ENCODE measurements at places on chromosomes 7 and 10.

DNA sequence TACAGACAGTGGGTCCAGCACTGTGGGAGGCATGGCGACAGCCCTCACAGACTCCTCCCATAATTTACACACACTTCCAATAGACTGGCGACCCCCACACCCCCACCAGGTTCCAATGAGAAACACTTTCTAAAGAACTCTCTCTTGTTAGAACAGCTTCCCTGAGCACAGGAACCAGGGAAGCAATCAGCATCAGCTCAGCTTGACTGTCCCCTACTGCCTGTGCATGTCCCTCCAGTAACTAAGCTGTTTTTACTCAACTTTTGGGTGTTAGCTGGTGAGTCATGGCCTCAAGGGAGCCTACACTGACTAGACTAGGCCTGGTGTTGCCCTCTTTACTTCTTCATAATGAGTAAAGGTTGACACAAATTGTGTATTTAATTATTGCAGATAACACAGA lies 32.6 kb upstream of the HERPUD2 start:
- DNase-seq, result peak; percentile 31

DNA sequence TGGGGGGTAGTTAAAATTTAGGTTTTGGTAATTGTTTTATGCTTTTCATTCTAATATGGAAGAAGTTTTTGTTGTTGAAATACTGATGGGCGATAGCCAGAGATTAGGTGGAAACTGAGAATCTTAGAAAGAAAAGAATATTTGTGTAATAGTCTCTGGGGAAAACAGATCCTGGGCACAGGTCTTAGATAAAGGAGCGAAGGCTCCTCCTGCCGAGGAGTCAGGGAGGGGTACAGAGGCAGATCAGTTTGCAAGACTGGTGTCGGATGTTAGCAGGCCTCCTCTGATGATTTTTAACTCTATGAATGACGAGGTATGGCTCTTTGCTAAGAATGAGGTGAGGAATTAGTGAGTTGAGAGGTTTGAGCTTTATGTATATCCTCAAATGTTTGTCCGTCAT lies 339.7 kb downstream of the HGF start:
- no peak for DNase-seq

GRCh38 chr7:156379324-156380070 lies 261.1 kb upstream of the RNF32 start:
- no peak for DNase-seq

DNA sequence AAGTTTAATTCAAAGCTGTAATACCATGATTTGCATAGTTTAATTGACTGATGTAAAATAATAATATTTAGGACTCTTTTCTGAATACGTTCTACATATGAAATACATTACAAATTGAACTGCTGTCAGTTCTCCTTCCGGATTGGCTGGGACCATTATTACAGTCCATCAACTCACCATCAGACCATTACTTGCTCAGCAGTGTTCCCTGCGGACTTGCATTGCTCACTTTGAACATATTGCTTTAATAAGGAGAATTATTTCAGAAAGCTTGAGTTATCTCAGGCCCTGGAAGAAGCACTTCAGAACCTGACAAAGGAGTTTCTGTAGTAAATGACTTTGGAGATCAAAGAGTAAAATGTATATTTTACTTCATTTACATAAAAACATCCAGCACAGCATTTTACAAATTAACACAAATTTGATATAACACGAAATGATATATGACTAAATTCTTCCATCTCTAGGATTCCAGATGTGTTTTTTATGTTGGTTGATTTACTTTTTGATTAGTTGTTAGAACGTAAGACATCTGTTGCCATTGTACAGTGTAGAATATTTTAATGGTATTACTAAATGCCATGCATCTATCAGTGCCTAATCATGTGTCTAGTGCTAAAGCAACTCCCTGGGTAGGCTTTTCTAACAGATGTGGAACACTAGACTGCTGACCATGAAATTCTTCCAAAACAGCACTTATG lies 418.5 kb upstream of the SEMA3A start:
- DNase-seq, result peak; percentile 37

DNA sequence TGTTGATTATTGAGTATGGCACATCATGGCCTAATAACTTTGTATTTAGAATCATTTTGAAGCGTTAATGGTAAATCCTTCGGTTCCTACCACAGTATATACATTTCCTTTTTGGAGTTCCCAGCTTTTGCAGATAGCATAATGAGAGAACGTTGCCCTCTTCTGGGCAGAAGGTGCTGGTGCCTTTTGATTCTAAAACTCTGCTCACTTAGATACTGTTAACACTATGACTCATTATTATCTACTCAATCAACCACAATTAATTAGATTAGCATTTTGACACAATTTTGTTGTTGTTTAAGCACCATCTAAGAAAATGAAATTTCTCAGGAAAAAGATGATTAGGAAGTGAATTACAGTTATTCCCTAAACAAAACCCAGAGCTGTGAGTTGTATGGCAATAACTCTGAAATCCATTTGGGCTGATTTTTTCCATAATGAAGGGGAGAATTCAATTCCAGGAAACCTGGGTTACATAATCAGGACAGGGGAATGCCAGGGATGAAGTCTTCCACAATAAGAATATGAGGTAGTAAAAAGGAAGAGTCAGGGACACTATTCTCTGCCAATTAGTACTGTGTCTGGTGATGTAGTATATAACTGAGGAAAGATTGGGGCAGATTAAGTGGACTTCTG lies 11.5 kb upstream of the DLD start:
- peak; percentile 47 for DNase-seq

- peak; percentile 75 for DNase-seq
Observed at GRCh38 chr10:124918191-124918830, 23.6 kb upstream of the ZRANB1 start.

DNA sequence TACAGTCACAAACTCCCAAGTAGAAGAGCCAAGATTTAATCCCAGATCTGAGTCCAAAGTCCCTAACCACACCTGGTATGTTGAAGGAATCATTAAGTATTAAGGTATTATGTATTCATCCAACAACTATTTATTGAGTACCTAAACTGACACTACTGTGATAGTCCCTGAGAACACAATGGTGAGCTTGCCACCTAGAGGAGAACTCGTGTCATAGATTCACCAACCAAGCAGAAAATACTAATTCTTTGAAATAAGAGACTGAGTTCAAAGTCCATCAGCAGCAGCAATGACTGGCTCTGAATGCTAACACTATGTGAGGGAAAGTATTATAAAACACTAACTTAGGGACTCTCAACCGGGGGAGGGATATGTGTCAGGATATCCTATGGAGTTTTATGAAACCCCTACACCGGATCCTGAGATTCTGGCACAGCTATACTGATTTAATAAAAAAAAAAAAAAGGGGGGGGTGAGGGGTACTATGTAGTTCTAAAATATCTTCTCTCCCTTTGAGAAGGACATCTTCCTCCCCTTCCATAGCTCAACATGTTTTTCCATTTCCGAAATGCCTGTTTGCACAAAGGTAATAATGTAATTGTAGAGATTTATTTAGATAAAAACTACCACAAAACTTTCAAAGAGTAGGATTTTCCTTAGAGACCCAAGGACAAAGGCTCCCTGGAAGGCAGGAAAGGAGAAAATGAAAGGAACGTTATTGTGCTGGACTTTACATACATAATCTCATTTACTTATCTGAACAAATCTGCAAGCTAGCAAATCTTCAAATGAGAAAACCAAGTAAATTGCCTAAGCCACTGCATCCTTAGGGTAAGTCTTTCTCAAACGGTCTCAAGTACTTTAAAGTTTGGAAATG lies 1.6 kb downstream of the NCOA4 start:
- peak; percentile 69 for DNase-seq

GRCh38 chr7:148650232-148650858 lies 48.4 kb upstream of the CUL1 start:
- peak; percentile 70 for DNase-seq

GRCh38 chr7:28732071-28732869 lies 225.9 kb downstream of the TRIL start:
- DNase-seq, result peak; percentile 63

GRCh38 chr7:75038508-75038907 lies 35.1 kb downstream of the RCC1L start:
- no peak for DNase-seq

- DNase-seq, result no peak
Observed at GRCh38 chr10:45095286-45095685, 94.6 kb downstream of the ZNF22 start.

- no peak for DNase-seq
Observed at GRCh38 chr7:29332875-29333855, 138.6 kb downstream of the CHN2 start.

DNA sequence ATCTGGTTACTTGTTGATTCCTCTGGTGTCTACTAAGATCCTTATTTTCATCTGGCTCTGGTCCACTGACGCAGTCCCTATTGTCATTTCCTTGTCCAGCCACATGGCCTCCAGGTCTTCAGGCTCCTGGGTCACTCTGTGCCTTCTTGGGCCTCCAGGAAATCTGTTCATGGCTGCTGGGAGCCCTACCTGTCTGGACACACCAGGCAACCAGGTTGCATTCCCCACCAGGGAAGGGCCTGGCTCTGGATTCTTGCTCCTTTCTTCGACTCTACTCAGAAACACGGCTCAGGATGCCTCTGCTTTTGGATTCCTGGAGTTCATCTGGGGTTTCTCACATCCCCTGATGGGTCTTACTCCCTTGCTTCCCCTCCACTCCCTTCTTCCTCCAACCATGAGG lies 8.0 kb upstream of the PPIF start:
- DNase-seq, result no peak

DNA sequence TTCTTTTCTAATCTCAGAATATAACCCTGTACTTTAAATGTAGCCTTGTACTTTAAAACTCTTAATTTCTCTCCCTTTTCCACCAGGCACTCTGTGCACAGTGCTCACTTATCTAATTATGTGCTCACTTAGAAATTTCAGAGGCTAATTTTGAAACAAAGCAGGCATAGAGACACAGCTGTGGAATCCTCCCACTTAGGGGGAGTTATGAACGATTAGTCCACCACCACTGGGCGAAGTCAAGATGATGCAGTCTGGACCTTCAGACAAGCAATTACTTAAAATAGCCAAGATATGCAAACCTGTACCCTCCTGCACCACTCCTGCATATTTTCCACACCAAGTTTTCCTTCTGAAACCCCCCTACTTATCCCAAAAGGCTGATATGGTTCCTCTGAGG lies 143.0 kb downstream of the STK31 start:
- DNase-seq, result no peak

DNA sequence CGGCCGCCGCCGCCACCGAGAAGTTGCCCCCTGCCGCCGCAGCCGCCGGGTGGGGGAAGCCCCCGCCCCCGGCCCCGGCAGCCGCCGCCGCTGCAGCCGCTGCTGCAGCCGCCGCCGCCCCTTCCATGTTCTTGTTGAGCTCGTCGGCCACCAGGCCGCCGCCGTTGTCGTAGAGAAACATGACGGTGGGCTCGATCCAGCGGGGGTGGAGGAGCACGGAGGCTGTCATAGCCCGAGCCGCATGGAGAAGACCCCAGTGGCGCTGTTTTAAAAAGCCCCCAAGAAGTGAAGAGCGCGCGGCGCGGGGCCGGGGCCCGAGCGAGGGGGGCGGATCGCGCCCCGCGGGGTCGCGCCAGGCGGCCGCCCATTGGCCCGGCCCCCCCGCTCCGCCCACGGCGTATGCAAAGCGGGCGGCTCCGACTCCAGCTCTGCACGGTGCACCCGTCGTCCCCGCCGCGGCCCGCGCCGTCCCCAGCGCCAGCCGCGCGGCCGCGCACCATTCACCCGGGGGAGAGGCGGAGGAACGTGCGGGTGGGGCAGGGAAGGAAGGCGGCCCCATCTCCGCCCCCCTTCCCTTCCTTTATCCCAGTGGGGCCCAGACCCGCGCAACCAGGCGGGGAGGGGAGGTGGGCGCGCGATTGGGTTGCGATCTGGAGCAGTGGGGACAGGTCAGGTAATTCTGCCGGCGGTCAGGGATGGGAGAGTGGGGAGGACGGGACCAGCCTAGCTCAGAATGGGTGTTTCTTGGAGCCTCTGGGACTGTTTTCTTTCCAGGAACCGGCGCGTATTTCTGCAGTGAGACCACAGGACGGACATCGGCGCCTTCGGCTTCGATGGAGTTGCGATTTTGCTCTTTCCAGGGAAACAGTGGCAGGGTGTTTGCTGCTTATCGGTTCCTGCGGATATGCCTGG lies at the start of gene HOXA13:
TSS of gene HOXA13 (minus strand) at position 243 of the 912 bp plus-strand sequence. CDS start at position 229, 14 bp downstream.
- no peak for DNase-seq

DNA sequence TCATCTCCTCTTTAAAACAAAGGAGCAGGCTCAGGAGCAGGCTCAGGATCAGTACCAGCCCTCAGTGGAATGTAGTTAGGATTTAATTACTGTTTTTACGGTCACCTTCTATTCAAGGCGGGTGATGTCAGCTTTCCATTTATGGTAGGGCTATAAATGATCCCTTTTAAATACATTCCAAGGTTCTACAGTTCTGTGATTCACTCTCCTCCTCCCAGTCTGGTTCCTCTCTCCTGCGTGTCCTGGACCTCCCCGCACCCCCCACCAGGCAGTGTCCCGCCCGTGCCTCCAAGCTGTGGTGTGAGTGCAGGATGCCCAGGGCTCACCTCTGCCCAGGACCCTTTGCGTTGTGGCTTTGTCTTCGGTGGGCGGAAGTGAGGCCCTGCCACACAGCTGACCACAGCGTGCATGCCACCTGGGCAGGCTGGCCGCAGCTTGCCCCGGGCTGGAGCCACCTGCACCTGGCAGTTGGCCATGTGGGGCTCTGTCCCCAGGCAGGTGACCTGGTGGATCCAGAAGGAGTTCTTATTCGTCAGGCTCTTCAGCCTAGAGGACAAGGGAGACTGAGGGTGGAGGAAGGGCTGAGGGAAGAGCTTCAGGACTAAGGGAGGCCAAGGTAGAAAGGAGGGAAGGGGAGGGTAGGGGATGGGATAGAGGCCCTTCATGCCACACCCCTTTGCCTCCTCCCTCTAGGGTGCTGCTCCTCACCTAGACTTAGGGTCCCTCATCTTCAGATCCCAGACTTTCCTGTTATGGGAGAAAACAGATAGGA lies 9.1 kb downstream of the LOXL4 start:
- DNase-seq, result peak; percentile 37

DNA sequence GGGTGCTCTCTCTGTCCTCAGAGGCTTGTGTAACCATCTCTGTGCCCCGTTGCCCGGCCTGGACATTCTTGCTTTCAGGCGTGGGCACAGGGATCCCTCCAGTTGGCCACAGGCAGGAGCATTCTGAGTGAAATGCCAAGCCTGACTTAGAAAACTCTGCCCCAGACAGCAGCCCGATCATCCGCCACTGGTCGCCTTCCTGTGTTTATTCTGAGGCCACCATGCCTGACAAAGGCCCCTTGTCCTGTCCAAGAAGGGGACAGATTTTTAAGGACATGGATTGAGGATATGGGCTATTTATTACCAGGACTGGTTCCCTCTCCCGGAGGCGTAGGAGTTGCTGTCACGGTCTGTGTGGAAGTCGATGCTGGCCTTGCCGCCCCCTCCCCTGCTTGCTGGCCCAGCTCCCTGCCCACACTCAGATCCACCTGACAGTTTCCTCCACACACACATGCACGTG lies 54.3 kb downstream of the SPOCK2 start:
- DNase-seq, result no peak

- no peak for DNase-seq
Observed at GRCh38 chr10:103555325-103555649, 61.8 kb downstream of the NEURL1 start.

- no peak for DNase-seq
Observed at GRCh38 chr7:44311561-44312495, 13.6 kb downstream of the CAMK2B start.

All from fibroblast of skin of right quadriceps (primary cell).